ENCODE measurements at places on chromosomes 2 and 18.

GRCh38 chr18:70028734-70029133 is 81.1 kb upstream of the CD226 start:
- DNase-seq = no peak

DNA sequence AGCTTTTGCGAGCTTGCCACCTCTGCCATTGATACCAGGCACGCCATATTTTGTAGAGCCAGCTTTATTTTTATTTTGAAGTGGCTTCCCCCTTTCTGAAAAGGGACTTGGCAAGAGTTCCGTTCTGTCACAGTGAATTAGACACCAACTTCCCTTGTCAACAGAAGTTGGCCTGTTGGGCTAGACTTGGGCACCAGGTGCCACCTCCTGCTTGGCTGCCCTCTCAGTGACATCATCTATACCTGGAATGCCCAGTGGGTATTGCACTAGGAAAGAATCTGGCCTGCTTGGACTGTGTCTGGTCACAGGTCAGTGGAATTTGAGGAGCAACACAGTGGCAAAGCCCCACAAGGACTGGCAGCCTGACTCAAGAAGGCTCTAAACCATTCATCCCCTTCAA is 101.0 kb downstream of the BCL2L11 start:
- DNase-seq = no peak

- no peak for DNase-seq
Measured at GRCh38 chr2:107545066-107545465, 281.6 kb upstream of the RGPD4 start.

- DNase-seq = no peak
Measured at GRCh38 chr2:121330921-121331320, 45.9 kb upstream of the TFCP2L1 start.

DNA sequence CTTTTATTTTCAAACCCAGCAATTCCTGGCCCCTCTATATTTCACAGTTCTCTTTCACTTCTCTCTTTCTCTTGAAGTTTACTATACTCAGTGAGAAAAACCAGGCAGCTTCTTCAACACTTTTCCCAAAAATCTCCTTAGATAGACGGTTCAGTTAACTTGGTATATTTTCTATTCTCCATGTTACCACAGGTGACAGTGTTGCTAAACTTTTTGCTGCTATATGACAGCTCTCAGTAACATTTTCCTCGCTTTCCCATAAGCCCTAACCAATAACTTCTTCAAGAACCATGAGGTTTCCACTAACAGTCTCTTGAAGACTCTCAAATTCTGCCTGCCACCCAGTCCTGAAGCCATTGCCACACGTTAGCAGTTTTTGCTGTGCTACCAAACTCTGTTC is 45.8 kb downstream of the CYBRD1 start:
- no peak for DNase-seq

GRCh38 chr2:130728549-130729316 is at the start of gene GPR148:
TSS of gene GPR148 (plus strand) at chr2:130729070. CDS start at chr2:130729152, 82 bp downstream.
- peak; percentile 89 for DNase-seq

DNA sequence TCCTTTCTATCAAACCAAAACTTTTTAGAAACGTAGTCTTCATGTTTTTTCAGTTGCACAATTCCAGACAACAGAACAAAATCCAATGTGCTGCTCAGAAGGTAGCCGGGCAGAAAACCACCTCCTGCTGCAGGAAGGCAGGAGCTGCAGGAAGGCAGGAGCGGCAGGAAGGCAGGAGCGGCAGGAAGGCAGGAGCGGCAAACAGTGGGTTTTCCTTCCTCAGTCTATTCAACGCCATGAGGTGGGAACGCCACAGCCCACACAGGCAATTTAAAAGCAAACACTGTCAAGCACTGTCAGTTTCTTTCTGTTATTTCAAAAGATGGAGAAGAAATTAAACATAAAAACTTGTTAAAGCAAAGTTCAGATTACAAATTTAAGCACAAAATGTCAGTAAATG is 601.2 kb upstream of the SALL3 start:
- DNase-seq = no peak

- DNase-seq = no peak
Measured at GRCh38 chr18:37663446-37663845, 97.8 kb upstream of the CELF4 start.

DNA sequence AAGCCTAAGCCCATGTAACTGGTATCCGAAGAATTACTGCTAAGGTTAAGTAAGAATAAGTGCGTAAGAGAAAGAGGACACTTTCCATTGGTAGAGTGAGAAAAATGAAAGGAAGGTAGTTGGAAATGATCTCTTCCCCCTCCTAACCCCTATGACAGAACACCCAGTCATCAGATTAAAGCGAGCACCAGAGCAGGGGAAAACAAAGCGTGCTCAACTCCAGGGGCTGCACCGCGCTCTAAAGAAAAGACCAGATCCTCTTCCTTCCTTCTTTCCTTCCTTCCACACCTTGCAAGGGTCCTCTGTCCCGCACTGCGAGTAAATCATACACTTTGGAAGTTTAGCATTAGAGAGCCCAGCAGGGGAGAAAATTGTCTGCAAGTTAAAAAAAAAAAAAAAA is 971 bp upstream of the CDH7 start:
- no peak for DNase-seq

- DNase-seq = no peak
Measured at GRCh38 chr18:33833842-33834241, 255.8 kb downstream of the ASXL3 start.

- DNase-seq = no peak
Measured at GRCh38 chr18:59839931-59840685, 59.7 kb upstream of the PMAIP1 start.

GRCh38 chr2:105417857-105418436 is 19.1 kb upstream of the FHL2 start:
- DNase-seq = no peak

GRCh38 chr2:131580187-131580586 is 52.5 kb downstream of the CCDC74A start:
- no peak for DNase-seq

Data from NCI-H510A (cell line).